ENCODE measurements at places on chromosomes 16 and 17.

GRCh38 chr16:2467528-2468232 is 3.4 kb upstream of the NTN3 start:
- no peaks in the 10 kb centered on the region for H3K36me3 ChIP-seq
- no peak overlapping the region for H3K27ac ChIP-seq
- peaks cover 13% of the 10 kb centered on the region for H3K27me3 ChIP-seq
- H3K4me3 ChIP-seq = peak overlapping the region; percentile 57
- H3K4me1 ChIP-seq = no peaks in the 10 kb centered on the region
- no peak for DNase-seq

GRCh38 chr17:44280392-44280937 is 12.5 kb upstream of the SLC4A1 start:
- peak overlapping the region; percentile 80 for H3K27ac ChIP-seq
- peaks cover 13% of the 10 kb centered on the region for H3K4me1 ChIP-seq
- H3K36me3 ChIP-seq = peaks cover 7% of the 10 kb centered on the region

DNA sequence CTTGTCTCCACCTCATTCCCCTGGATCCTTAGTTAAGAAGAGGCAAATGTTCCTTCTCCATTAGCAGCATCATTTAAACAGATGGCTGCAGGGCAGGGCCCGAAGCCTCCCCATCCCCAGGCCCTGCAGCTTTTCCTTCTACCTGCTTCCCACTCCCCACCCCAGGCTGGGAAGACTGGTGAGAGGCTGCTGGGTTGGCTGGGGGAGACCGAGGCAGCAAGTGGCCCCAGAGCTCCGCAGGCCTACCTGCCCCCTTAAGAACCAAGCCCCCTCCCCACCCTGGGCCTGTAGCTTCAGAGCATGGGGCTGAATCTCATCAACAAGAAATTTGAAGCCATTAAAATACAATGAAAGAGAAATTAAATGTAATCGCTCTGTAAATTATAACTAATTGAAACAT is 22.1 kb upstream of the RPL38 start:
- H3K36me3 ChIP-seq = no peaks in the 10 kb centered on the region
- H3K4me1 ChIP-seq = no peaks in the 10 kb centered on the region
- DNase-seq = no peak
- H3K27ac ChIP-seq = no peak overlapping the region
- peaks cover 96% of the 10 kb centered on the region for H3K27me3 ChIP-seq

DNA sequence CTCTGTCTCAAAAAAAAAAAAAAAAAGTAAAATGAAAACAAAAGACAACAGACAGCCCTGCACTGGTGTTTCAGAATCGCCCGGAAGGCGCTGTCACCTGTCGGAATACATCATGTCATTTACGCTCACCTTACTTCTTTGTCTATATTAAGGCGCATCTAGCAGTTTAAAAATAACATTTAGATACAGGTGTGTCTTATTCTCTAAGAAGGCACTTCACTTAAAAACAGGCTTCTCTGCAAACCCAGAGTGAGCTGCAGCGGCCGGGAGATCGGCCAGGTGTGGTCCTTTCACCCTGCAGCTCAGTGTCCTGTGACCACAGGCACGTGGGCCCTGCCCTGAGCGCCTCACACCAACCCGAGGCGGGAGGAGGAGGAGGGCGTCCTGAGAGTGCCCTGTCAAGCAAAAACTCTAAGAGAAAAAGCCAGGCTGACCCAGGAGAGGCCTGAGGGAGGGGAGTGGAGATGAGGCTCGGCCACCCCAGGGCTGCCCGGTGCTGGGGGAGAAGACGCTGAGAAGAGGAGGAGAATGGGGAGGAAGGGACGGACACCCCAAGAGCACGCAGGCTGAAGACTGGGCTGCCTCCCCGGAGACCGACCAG is 3.3 kb upstream of the LMF1 start:
- peaks cover 3% of the 10 kb centered on the region for H3K36me3 ChIP-seq
- no peaks in the 10 kb centered on the region for H3K4me1 ChIP-seq
- no peak overlapping the region for H3K4me3 ChIP-seq
- DNase-seq = no peak
- H3K27ac ChIP-seq = no peak overlapping the region

DNA sequence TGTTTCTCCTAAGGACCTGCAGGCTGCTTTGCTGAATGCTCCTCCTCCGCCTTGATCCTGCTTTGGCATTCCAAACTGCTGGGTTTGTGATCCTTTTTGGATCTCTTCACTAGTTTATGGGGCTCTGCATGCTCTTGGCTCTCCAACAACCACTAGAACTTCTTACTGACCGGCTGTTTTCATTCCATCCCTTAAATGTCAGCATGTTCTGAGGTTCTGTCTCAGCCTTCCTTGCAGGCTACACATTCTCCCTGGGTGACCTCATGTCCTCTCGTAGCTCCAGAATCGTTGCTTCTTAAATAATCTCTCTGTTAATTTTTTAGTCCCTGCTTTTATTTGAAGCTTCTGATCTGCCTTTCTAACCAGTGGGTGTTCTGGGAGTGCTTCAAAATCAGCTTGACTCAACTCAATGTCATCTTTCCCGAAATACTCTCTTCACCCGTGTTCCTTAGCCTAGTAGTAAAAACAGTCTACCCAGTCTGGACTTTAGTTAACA is 119.0 kb upstream of the HS3ST2 start:
- H3K4me1 ChIP-seq = no peaks in the 10 kb centered on the region
- no peak overlapping the region for H3K4me3 ChIP-seq
- DNase-seq = no peak
- H3K27ac ChIP-seq = no peak overlapping the region
- peaks cover 13% of the 10 kb centered on the region for H3K27me3 ChIP-seq

DNA sequence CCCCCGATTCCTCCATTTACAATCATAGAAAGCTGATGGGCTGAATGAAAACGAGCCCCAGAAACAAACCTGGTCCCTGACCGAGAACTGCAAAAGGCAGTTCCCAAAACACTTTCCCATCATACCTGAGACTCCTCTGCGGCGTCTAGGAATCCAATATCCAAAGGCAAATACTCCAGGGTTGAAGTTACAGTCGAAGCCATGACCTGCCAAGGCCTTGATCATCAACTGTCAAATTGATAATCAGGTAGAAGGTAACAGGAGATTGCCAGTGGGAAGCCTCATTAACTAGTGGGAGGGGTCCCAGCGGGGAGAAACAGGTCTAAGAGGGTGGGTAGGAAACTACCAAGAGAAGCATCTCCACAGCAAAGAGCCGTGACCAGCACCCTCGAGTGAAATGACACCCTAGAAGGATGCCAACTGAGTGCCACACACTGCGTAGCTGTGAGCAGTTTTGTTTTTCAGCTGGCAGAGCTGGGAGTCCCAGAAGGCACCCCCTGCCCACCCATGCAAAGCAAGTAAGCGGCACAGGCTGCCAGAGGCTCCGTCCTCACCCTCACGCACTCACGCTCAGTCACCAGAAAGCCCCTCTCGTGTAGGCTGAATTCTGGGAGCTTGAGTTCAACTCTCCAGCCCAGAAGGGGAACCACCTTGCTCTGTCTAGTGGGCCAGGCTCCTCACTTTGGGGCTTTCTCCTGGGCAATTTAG is 146.1 kb downstream of the GAS7 start:
- no peak for DNase-seq
- H3K27me3 ChIP-seq = no peaks in the 10 kb centered on the region
- H3K4me1 ChIP-seq = peaks cover 33% of the 10 kb centered on the region

DNA sequence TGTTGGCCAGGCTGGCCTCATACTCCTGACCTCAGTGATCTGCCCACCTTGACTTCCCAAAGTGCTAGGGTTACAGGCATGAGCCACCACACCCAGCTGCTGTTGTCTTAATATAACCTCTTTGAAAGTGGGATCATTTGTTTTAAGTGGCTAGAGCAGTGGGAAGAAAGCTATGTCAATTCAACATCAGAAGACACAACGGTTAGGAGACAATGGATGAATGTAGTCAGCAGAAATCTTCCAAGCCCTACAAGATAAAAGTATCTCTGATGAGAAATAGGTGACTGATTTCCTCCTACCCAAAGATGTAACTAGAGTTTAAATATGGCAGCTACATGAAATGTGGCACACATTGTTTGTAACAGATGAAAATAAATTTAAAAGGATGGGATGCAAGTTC is 20.0 kb upstream of the TRIM25 start:
- no peak for DNase-seq
- no peaks in the 10 kb centered on the region for H3K27me3 ChIP-seq
- no peak overlapping the region for H3K27ac ChIP-seq
- H3K4me1 ChIP-seq = no peaks in the 10 kb centered on the region
- H3K4me3 ChIP-seq = no peak overlapping the region

DNA sequence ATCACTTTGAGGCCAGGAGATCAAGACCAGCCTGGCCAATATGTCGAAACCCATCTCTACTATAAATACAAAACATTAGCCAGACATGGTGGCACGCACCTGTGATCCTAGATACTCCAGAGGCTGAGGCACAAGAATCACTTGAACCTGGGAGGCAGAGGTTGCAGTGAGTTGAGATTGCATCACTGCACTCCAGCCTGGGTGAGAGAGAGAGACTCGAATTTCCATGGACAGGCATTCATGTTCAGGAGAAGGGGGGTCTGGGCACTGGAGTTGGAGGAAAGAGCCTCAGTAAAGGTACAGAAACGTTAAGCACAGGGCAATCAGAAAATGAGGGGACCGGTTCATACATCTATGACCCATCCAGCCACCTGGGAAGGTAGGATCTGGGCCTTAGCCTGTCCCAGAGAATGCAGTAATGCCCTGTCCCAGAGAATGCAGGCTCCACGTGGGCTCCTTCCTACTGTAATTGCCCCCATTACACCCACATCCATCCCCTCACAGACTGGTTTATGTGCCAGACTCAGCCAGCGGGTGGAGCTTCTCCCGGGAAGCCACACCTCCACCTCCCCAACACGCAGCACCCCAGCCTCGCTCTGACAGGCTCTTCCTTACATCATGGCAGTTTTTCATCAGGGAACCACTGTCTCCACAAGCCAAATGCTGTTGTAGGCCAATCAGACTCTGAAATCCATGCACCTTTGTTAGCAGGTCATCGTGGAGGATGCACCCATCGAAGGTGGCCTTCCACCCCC is 21.6 kb upstream of the ARL4D start:
- no peaks in the 10 kb centered on the region for H3K4me1 ChIP-seq
- H3K27ac ChIP-seq = no peak overlapping the region
- no peaks in the 10 kb centered on the region for H3K27me3 ChIP-seq

DNA sequence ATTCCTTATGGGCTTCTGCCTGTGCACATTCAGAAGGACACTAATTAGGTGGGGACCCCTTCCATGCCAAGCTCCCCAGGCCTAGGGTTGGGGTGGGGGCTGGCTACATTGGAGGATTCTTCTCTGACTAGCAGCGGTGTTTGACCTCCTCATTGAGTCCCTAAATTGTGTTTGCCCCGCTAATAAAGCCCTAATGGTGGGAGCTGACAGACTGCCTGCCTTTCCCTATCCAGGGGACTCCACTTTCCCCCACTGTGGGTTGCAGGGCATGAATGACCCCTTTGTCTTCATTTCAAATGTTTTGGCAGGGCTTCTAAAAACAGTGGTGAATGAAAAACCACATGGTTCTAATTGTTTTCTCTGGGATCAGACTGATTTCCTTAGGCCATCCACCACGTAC is 476.8 kb upstream of the CDH11 start:
- no peak overlapping the region for H3K27ac ChIP-seq
- no peak overlapping the region for H3K4me3 ChIP-seq
- no peaks in the 10 kb centered on the region for H3K4me1 ChIP-seq
- no peaks in the 10 kb centered on the region for H3K27me3 ChIP-seq
- no peaks in the 10 kb centered on the region for H3K36me3 ChIP-seq

DNA sequence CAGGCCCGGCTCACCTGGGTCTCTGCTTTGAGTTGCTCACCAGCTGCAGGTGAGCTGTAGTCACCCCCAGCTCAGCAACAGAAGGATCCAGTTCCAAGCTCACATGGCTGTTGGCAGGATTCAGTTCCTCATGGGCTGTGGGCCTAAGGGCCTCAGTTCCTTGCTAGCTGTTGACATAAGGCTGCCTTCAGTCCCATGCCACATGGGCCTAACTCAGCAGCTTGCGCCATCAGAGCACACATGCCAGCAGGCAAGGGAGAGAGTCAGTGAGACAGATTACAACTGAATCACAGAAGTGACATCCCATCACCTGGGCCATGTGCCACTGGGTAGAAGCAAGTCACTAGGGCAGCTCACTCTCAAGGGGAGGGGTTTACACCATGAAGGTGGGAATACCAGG is 24.7 kb downstream of the PSMD7 start:
- H3K27me3 ChIP-seq = no peaks in the 10 kb centered on the region
- no peak overlapping the region for H3K4me3 ChIP-seq
- no peaks in the 10 kb centered on the region for H3K4me1 ChIP-seq
- peak overlapping the region; percentile 82 for H3K27ac ChIP-seq
- H3K36me3 ChIP-seq = peaks cover 9% of the 10 kb centered on the region

DNA sequence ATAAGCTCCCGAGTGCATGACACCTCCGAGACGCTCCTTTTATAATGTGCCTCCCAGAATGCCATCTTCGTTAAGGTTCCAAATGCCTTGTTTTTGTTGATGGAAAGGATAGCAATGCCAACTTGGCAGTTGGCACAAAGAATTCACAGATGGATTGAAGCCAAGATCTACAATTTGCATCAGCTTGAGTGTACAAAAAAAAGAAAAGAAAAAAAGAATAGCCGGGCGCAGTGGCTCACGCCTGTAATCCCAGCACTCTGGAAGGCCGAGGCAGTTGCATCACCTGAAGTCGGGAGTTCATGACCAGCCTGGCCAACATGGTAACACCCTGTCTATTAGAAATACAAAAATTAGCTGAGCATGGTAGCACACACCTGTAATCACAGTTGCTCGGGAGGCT is 7.6 kb downstream of the TBC1D16 start:
- no peaks in the 10 kb centered on the region for H3K27me3 ChIP-seq
- no peak overlapping the region for H3K27ac ChIP-seq
- H3K4me1 ChIP-seq = peaks cover 2% of the 10 kb centered on the region
- no peak overlapping the region for H3K4me3 ChIP-seq

DNA sequence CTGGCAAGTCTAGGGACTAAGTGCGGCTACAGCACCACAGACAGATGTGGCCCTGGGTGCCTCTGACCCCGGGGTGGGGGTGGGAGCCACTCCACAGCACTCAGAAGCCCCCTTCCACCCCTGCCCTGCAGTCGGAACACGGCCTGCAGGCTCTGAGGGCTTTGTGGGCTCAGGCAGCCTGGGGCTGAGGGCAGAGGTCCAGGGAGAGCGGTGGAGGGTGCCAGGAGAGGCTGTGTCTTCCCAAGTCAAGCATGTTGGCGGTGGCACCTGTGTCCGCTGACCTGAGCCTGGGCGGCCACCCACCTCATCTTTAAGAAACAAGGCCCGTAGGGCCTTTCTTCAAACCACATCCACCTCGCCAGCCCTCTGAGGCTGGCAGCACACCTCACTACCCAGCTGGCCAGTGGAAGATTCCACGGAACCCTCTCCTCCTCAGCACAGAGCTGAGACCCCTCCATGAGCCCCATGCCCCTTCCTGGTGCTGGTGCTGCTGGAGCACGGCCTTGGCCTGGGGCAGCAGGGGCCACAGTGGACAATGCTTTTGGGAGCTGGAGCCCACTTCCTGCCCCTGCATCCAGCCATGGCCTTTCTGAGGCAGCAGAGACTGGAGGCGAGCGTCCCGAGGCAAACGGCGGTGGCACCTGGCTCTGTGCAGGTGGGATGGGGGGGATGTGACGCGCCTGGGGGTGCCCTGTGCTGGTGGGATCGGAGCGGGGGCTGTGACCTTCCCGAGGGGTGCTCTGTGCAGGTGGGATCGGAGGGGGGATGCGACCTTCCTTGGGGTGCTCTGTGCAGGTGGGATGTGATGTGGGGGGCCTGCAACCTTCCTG is 77.8 kb downstream of the ZNF778 start:
- H3K27ac ChIP-seq = peak overlapping the region; percentile 59
- no peaks in the 10 kb centered on the region for H3K27me3 ChIP-seq
- peaks cover 38% of the 10 kb centered on the region for H3K4me1 ChIP-seq
- peaks cover 38% of the 10 kb centered on the region for H3K36me3 ChIP-seq

- no peak for DNase-seq
- no peak overlapping the region for H3K4me3 ChIP-seq
- H3K27ac ChIP-seq = no peak overlapping the region
- no peaks in the 10 kb centered on the region for H3K27me3 ChIP-seq
- H3K4me1 ChIP-seq = no peaks in the 10 kb centered on the region
Measured at GRCh38 chr16:72371307-72372086, 199.5 kb upstream of the PMFBP1 start.
